ENCODE measurements at places on chromosomes 1 and 21.

GRCh38 chr1:243883551-243883950 is 33.5 kb upstream of the AKT3 start:
- DNase-seq, result no peak

DNA sequence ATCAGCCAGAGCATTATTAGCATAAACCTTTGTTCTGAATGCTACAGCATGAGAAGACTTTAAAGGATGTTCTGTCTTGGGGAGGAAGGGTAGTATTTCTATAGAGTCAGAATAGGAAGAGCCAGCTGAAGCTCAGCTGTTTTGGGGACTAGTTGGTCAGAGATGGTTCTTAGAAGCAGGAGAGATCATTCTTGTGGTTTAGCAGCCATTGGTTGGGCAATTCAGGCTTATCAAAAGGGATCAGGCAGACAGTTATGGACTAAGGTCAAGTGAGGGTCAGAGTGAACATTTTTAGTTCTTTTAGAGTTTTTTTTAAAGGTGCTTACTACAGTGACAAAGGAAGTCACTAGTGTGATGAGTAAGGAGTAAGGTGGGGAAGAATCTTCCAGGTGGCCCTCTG is 245.5 kb downstream of the RPS6KC1 start:
- DNase-seq, result no peak

DNA sequence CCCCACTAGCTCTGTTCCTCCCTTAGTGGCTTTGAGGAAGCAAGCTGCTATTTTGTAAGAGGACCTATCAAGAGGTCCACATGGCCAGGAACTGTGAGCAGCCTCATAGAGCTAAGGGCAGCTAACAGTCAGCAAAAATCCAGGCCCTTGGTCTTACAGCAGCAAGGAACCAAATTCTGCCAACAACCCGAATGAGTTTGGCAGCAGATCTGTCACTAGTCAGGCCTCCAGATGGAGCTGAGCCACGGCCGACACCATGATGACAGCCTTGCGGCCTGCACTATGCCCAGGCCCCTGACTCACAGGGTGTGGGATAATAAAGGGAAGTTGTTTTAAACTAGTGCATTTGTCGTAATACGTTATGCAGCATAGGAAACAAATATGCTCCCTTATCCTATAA is 28.0 kb upstream of the H3-3A start:
- DNase-seq, result no peak

GRCh38 chr1:93554883-93555872 is 107.3 kb downstream of the FNBP1L start:
- DNase-seq, result no peak

All from stimulated activated CD4-positive, alpha-beta T cell treated with anti-CD3 and anti-CD28 coated beads, Interleukin-1b, Interleukin-23, amount 100 ng/mL, for 1 hour (primary cell).